Renal pelvis (tissue), 12 donors: ENCODE measurements at places on chromosomes 11 and 22. TPM values are rescaled to one million over a fixed set of nuclear protein-coding genes. Genes with fewer than 3 reads are reported as not detected.

Gene C11orf42
- polyA plus RNA-seq, result 2.5 TPM

Gene CHEK2
- 17.5 TPM for polyA plus RNA-seq

- peak; percentile 78 for DNase-seq
These were observed 63.2 kb upstream of the VPREB1 start for GRCh38 chr22:22181341-22181850.

DNA sequence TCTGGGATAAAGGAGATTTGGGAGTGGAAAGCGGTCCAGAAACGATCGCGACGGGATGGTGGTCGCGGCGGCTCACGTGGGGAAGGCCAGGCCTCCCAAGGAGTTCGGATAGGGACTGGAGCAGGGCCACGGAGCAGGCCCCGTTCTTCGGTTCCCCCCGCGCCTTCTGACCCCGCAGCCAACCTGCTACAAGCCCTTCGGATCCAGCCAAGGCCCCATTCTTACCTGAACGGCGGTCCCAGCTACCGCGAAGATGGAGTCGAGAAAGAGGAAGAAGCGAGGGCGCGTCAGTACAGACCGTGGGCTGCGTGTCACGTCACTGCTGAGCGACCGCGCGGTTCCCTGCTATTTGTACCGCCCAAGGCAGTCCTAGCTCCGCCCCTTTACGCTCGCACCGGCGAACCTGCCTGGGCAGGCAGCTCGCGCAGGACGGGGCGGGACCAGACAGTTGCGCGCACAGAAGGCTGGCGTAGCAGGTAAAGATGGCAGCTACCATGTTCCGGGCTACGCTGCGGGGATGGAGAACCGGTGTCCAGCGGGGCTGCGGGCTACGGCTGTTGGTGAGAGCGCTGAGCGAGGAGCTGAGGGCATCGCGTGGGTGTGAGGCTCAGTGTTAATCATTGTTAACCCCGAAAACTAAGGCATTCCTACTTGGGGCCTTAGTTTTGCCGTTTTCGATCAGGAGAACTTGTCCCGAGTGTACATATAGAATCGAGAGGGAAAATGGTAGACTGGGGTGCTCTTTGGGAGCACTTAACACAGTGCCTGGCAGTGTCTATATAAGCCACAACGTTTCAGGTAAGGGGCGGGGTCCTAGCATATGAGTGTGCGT lies at the start of the genes FAU and MRPL49:
TSS of gene FAU (minus strand) at position 270 of the 832 bp plus-strand sequence. CDS start 321 bp downstream, outside the sequence.
TSS of gene MRPL49 (plus strand) at position 457 of the 832 bp plus-strand sequence. CDS start at position 483, 26 bp downstream.
- peak; percentile 96 for DNase-seq

Gene NUDT8
- polyA plus RNA-seq, result 5.7 TPM

DNA sequence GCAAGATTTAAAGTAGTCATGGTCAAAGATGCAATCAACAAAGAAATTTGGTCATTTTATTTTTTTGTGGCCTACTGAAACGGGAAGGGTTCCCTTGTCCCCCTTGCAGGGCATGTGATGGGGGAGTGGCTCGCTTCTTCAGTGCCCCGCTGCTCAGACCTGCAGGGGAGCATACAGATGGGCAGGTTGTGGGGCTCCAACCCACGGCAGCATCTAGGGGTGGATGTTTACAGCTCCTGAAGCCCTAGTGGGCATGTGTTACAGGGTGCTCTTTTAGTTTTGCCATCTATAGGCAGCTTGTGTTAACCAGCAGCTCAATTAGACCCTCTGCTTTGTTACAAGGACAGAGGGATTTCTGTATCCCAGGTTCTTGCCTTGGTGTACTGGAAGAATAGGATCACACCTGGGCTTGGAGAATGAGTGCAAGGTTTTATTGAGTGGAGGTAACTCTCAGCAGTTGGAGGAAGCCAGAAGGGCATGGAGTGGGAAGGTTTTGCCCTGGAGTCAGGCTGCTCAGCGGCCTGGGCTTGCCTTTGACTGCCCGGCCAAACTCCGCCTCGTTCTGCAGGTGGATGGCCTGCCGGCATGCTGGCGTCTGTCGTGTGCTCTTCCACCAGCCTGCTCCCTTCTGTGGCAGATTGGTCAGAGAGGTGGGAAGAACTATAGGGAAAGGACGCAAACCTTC lies 9.4 kb downstream of the GSTP1 start:
- no peak for DNase-seq

GRCh38 chr22:20201837-20202392 lies 51.1 kb upstream of the CCDC188 start:
- no peak for DNase-seq

Gene CEP126
- 5.8 TPM for polyA plus RNA-seq

- DNase-seq, result no peak
These were observed 1.8 kb downstream of the AHNAK start for GRCh38 chr11:62544581-62545436.

GRCh38 chr22:36435516-36436415 lies 45.7 kb downstream of the TXN2 start:
- DNase-seq, result no peak

- DNase-seq, result no peak
These were observed 59.8 kb downstream of the WNT7B start for GRCh38 chr22:45917146-45917545.

- DNase-seq, result no peak
These were observed 15.2 kb downstream of the NUCB2 start for GRCh38 chr11:17291710-17292109.

DNA sequence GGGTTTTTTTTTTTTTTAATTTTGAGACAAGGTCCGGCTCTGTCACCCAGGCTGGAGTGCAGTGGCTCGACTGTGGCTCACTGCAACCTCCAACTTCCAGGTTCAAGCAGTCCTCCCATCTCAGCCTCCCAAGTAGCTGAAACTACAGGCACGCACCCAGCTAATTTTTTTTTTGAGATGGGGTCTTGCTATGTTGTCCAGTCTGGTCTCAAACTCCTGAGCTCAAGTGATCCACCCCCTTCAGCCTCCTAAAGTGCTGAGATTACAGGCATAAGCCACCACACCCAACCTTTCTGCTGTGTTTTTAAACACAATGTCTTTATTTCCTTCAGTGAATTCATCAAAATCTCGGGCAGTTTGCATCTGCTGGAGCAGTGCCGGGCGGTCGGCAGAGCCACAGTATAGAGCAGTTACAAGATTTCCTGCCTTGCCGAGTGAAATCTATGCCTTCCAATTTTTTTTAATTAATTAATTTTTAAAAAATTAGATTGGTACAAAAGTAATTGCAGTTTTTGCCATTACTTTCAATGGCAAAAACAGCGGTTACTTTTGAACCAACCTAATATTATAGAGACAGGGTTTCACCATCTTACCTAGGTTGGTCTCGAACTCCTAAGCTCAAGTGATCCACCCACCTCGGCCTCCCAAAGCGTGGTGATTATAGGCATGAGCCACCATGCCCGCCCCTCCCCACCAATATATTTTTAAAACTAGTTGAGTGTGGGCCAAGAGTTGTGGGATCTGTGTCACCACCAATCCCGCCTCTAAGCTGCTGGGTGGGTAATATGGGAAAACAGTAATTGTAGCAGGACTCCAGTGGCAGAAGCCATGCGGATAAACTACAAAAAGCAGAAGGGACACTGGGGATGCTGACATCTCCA lies 2.7 kb upstream of the ACY3 start:
- no peak for DNase-seq
